ENCODE measurements at places on chromosomes 4 and X.
A peak's percentile ranks its signal among the peaks of the same experiment; 100 is the strongest.

GRCh38 chr4:122899682-122900081 lies 22.7 kb downstream of the NUDT6 start:
- DNase-seq, result no peak

GRCh38 chr4:147855571-147856009 lies 123.7 kb downstream of the ARHGAP10 start:
- DNase-seq, result peak; percentile 15

- DNase-seq, result no peak
Observed at GRCh38 chr4:123783151-123783790, 386.7 kb downstream of the SPRY1 start.

DNA sequence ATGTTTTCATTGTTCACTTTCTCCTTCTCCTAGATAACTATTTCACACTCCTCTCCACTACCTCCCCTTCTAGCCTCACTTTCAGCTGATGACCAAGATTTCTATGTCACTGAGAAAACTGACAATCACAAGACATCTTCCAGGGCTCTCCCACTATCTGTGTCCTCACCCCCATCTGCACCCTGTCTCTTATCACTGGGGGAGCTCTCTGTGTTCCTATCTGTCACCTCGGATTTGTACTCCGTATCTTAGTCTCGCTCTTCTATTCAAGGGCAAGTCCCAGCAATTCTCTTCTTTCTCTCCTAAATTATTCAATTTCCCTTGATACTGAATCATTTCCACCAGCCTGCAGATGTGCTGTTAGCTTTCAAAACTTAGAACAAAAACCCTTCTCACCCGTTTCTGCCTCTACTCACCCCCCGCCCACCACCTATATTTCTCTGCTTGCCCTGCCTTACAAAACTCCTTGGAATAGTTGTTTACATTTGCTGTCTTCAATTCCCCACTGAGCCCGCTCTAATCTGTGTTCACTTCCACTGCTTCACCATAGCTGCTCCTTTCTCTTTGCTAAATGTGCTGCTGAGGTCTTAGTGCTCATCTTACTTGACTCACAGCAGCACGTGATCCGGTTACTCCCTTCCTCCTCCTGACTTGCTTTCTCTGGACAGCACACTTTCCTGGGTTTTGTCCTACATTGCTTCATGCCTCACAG lies 293.2 kb downstream of the UNC5C start:
- no peak for DNase-seq

GRCh38 chr4:40563401-40563800 lies 66.3 kb downstream of the RBM47 start:
- no peak for DNase-seq

DNA sequence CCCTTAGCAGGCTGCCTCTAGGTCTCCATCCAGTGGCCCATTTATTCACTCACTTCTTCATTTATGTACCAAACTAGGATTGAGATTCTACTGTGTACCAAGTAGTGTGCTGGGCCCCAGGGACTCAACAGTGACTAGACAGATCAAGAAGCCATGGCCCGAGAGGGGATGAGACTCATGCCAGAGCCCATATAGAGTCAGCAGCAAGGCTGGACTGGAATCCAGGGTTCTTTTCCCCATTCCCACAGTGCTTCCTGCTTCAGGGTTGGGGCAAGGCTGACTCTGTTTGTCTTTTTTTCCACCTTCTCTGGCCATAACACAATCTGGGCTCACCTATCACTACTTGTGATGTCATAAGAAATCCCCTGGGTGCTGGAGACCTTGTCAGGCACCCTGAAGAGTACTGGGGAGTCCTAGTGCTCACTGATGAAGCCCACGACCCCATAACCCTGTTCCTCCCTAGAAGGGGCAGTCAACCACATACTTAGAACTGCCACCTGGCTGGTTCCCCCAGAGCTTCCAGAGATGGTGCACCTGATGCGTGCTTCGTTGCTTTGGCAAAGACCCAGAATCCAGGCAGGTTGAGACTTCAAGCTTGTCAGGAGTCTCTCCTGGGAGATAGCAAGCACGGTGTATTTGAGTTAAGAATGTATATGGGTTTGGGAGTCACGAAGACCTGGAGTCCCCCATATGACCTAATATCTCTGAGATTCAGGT lies 6.2 kb downstream of the RTL5 start:
- no peak for DNase-seq

GRCh38 chr4:114366368-114366767 lies 232.2 kb upstream of the UGT8 start:
- no peak for DNase-seq

- no peak for DNase-seq
Observed at GRCh38 chr4:177185151-177185550, 124.5 kb upstream of the NEIL3 start.

GRCh38 chr4:71050809-71051208 lies 57.4 kb downstream of the DCK start:
- no peak for DNase-seq

GRCh38 chr4:23991444-23991843 lies 101.6 kb upstream of the PPARGC1A start:
- DNase-seq, result no peak

DNA sequence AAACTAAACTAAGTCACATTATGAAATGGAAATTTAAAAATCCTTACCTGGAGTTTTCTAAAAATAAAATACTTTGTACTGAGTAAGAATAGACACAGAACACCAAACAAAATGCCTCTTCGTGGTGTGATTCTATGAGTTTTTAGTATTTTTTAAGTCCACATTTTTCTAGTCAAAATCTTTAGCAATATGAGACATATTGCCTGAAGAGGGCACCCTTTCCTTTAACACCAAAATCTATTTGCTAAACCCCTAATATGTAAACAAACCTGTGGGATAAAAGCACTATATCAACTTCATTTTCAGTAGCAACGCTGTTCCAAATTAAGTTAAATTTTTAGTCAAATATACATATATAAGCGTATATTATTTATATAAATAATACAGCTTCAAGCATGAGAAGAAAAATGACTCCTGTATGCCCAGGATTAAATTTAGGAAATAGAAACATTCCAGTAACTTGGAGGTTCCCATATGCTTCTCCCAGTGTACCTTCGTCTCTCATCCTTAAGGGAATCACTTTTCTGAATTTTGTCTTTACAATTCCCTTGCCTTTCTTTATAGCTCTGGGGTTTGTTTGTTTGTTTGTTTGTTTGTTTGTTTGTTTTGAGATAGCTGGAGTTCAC lies 23.0 kb upstream of the PGM2 start:
- peak; percentile 79 for DNase-seq

GRCh38 chrX:41692162-41692749 lies 3.5 kb downstream of the GPR34 start:
- DNase-seq, result no peak

DNA sequence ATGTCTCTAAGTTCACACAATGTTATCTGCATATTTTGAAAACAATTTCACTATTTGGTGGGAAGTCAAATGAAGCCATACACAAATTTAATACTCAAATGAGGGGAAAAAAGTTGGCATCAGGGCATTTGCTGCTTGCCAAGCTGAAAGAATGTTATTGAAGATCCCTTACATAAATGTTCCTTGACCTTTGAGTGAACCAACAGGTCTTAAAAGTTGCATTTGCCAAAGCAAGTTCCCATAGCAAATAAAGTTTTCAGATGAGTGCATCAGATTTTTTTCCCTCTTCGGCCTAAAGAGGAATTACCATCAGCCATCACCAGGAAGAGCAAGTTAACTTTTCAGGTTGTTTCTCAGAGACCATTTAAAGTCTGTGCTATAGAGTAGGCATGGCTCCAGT lies 115.9 kb downstream of the COX18 start:
- DNase-seq, result no peak

DNA sequence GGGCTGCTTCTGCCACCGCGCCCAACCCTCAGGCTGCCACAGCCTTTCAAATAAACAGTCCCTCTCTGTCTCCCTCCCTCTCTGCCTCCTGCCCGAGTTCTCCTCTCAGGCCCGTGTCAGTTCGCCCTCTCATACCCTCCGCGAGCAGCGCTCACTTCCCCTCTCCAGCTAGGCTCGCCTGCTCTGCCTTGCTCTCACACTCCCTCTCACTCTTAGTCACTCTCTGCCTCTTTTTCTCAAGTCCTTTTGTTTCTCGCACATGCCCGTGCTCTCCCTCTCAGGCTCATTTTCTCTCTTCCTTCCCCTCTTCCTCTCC lies 3.2 kb downstream of the EFNB1 start:
- peak; percentile 69 for DNase-seq

- DNase-seq, result no peak
Observed at GRCh38 chrX:30851449-30851848, 37.6 kb downstream of the TAB3 start.

DNA sequence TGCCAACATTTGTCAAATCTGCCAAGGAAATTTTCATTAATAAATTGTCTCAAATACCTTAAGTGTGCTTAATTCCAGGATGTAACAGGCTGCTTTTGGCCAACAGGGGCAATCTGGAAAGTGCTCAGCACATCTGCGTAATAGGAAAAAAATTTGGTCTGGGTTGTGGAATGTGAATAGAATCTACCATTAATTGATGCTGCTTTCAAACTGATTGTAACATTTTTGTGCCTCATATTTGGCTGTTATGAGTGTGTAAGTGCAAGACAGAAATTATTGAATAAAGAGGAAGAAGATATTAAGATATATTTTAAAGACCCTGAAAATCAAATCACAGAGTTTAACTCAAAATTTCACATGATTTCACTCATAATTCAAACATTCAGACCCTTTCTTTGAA lies 41.1 kb downstream of the REELD1 start:
- no peak for DNase-seq

DNA sequence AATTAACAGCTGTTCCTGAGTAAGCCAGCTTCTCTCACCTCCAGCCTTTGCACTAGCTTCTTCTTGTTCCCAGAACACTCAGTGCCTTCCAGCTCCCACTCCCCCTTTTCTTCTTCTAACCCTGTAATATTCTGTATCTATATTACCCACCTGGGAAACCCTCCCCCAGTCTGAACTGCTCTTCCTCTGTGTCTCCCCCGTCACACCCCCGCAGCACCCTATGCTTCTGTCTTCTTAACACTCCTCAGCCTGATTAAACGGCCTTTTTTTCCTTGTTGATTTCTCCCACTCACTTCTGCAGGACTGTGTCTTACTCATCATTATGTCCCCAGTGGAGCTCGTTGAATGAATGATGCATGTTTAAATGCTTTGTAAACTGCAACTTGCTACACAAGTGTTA lies 9.0 kb upstream of the LONRF3 start:
- no peak for DNase-seq

DNA sequence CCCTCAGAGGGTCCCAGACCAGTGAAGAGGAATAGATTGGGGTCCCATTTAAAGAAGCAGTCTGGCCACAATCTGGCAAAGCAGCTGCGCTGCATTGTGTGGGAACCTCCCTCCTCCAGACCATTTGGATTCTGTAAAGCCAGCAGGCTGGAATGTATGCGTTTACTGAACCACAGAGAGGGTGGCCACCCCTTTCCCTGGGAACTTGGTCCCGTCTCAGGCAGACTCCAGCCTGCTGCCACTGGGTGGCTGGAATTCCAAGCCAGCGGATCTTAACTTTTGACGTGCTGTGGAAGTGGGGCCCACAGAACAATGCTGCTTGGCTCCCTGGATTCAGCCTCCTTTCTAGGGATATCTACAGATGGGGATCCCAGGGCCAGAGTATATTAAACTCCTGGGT lies 307.2 kb downstream of the DACH2 start:
- no peak for DNase-seq

DNA sequence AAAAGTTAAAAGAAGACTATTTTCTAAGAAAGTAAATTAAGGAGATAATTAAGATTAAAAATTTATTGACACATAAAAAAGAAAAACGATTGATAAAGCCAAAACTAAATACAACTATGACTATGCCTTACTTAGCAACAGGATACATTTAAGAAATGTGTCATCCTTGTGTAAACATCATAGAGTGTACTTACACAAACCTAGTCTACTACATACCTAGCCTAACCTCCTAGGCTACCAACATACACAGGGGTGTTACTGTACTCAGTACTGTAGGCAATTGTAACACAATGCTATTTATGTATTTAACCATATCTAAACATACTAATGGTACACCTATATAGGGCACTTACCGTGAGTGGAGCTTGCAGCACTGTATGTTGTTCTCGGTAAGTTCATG lies 108.3 kb downstream of the ANXA10 start:
- DNase-seq, result no peak

- peak; percentile 80 for DNase-seq
Observed at GRCh38 chr4:78776079-78776728, at the start of gene BMP2K. BMP2K (plus strand) TSS chr4:78776350; CDS start chr4:78776544, 194 bp downstream.

- DNase-seq, result no peak
Observed at GRCh38 chrX:104013158-104013557, 350 bp downstream of the H2BW1 start.

- no peak for DNase-seq
Observed at GRCh38 chr4:65617416-65617815, 52.9 kb downstream of the EPHA5 start.

GRCh38 chr4:75723163-75724065 lies 963 bp upstream of the USO1 start:
- DNase-seq, result no peak

DNA sequence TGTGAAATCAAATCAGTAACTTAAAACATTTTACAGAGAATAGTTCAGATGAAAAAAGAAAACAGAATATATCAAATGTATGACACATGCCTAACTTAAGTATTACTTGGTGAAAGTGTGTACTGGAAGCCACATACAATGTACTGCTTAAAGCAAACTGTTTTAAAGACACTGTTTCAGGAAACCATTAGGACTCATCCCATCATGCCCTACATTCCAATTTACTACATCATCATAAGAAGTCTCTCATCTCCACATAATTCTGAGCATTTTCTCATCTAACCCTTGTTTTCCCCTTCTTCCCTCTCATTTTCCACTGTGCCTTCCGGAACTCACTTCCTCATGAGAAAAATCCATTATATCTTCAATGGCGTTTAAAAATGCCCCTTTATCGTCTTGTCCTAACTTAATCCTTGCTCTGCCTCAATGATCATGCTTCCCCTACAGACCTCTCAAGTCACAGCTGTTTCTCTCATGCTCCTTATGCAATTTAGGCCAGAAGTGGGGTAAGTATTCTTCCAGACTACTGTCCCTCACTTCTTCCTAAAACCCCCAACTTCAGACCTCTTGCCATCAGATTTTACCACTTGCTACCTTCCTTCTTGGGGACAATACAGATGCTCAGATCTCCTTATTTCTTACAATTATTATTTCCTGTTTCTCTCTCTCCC lies 26.8 kb upstream of the FGF5 start:
- no peak for DNase-seq

GRCh38 chr4:119597377-119597776 lies 31.2 kb downstream of the PDE5A start:
- no peak for DNase-seq

DNA sequence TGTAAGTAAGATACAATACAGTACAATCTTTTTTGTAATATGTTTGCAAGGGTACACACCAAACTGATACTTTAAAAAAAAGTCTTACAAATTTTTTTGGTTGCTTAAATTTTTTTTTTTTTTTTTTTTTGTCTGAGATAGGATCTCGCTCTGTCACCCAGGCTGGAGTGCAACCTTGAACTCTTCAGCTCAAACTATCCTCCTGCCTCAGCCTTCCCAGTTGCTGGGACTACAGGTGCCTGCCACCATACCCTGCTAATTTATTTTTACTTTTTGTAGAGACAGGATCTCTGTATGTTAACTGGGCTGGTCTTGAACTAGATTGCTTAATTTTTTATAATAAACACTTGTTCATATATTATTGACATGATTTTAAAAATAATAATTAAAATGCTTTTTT lies 41.1 kb upstream of the TAB3 start:
- DNase-seq, result no peak
